ENCODE measurements at places on chromosomes 1 and 21.
A peak's percentile ranks its signal among the peaks of the same experiment; 100 is the strongest.

- peak; percentile 91 for DNase-seq
These were observed at the start of gene SGIP1 for GRCh38 chr1:66533804-66534740. TSS of gene SGIP1 (plus strand) at chr1:66534153. CDS start at chr1:66534359, 206 bp downstream.

GRCh38 chr1:212402666-212403321, 11.9 kb downstream of the PACC1 start:
- DNase-seq, result no peak

DNA sequence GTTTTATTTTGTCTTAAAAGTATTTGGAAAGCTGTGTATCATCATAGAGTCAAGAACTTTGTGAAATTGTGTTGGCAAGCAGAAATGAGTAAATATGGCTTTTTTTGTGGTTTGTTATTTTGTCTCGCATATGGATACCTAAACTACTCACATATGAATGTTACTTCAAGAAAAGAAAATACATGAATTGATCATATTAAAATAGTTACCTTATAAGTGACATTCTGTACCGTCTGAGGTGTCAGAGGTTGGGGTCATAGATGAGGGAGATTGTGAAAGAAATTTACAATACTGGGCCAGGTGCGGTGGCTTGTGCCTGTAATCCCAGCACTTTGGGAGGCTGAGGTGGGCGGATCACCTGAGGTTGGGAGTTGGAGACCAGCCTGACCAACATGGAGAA, 31.3 kb upstream of the AXDND1 start:
- DNase-seq, result no peak

GRCh38 chr1:86487131-86487810, 18.5 kb downstream of the CLCA1 start:
- peak; percentile 75 for DNase-seq

DNA sequence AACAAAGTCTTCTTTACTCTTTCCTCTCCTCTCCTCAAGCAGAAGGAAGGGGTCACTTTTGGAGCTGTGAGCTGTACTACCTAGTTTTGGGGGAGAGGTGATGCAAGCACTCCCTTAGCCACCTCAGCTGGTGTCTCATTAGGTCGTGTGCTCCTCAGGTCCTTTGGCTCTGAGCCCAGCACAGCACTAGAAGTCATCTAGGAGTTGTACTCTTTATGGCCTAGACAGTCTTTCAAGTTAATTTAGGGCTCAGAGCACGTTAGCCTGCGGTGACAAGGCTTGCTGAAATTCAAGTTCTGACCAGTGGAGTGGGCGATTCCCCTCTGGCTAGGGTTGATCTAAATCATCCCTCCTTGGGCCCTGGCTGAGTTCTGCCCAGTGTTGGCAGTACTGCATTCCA, 48.0 kb upstream of the WDR26 start:
- peak; percentile 27 for DNase-seq

GRCh38 chr21:24561291-24561690, 1046.0 kb downstream of the MRPL39 start:
- DNase-seq, result no peak

GRCh38 chr1:197286634-197287033, 18.6 kb downstream of the CRB1 start:
- no peak for DNase-seq

GRCh38 chr1:168888418-168888817, 159.4 kb upstream of the DPT start:
- no peak for DNase-seq

DNA sequence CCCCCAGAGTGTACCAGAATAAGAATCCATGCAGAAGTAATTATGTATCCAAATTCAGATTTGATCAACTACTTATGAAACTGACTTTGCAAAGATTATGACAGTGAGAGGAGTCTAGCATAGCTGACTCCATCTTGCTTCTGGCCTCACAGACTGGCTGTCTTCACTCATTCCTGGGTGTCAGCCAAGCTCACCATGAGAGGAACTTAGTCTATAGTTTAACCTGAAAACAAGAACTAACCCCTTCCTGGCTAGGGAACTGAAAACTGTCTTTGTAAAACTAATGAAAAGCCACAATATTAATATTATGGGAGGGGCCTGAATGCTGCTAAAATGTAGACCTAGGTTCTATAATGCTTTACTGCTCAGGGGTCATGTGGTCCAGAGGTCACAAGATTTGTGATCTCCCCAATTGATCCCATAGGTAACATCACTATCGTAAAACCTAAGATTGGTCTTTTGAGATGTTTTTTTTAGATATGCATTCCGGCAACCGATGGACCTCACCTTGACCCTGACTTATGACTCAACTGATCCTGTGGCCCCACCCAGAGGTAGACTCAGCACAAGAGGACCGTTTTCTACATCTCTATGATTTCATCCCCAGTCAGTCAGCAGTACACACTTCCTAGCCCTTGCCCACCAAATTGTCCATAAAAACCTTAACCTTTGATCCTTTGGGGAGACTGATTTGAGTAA, 55.2 kb downstream of the ATP1B1 start:
- DNase-seq, result peak; percentile 44

GRCh38 chr1:85801520-85801919, 93.3 kb upstream of the ZNHIT6 start:
- DNase-seq, result peak; percentile 38

GRCh38 chr1:94926126-94926914, 590 bp downstream of the CNN3 start:
- peak; percentile 63 for DNase-seq

- peak; percentile 26 for DNase-seq
These were observed 59.9 kb upstream of the CDC42BPA start for GRCh38 chr1:227378181-227378580.

GRCh38 chr1:98325646-98326440, 335.7 kb upstream of the SNX7 start:
- peak; percentile 93 for DNase-seq

DNA sequence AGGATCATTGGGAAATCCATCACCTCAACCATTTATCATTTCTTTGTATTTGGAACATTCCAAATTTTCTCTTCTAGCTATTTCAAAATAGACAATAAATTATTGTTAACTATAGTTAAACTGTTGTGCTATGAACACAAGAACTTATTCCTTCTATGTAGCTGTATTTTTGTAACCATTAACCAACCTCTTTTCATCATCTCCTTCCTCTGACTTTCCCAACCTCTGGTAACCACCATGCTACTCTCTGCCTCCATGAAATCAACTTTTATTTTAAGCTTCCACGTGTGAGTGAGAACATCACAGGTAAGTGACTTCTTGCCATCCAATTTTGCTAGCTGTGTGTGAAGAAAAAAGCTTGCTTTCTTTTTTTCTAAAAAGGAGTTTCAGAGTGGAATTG, 418 bp downstream of the IFI44L start:
- no peak for DNase-seq

DNA sequence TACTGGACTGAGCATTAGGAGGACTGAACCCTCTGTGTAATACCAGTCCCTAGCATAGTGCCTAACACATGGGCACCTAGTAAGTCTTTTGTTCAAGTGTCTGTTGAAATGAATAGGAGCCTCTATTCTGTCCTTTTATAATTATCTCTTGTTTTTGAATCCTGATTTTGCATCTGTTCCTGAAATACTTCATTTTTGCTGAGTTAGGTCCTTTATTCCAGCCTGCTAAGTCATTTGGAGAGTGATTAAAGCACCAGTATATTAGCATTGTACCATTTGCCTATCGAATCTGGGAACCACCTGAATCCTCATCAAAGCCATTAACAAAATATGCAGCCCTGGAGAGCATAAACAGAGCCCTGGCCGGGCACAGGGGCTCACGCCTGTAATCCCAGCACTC, 32.3 kb downstream of the YARS1 start:
- no peak for DNase-seq

- peak; percentile 62 for DNase-seq
These were observed 21.1 kb upstream of the TBX15 start for GRCh38 chr1:119009312-119009655.

GRCh38 chr1:173893611-173894010, 23.5 kb downstream of the SERPINC1 start:
- DNase-seq, result no peak

GRCh38 chr1:86567878-86568277, 21.0 kb downstream of the CLCA4 start:
- no peak for DNase-seq
